Stimulated activated CD4-positive, alpha-beta T cell treated with anti-CD3 and anti-CD28 coated beads, Interleukin-1b, Interleukin-23, amount 100 ng/mL, for 24 hours (primary cell): ENCODE measurements at places on chromosomes 3 and 15.

DNA sequence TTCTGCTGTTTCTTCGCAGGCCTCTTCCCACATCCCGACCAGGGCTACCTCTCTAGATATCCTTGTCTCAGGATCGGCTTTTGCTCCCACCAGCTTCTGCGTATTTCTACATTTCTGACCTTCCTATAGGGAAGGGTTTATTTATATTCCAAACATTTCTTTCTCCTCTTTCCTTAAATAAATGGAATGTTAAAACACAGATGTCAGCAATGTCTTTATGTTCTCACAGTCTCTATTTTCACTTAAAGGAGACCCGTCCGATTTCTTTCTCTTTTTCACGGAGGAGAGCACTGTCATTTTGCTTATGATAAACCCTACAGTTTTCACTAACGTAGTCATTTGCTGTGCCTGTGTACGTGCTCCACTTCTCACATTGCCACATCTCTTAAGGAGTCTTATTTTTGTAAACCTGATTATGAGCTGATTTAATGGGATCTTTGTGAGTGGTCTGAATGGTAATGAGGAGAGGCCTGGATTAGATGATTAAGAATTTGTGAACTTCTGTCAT lies 630 bp downstream of the KIF15 start:
- DNase-seq = no peak

- DNase-seq = no peak
Observed at GRCh38 chr3:40914475-40914874, 284.8 kb upstream of the CTNNB1 start.

DNA sequence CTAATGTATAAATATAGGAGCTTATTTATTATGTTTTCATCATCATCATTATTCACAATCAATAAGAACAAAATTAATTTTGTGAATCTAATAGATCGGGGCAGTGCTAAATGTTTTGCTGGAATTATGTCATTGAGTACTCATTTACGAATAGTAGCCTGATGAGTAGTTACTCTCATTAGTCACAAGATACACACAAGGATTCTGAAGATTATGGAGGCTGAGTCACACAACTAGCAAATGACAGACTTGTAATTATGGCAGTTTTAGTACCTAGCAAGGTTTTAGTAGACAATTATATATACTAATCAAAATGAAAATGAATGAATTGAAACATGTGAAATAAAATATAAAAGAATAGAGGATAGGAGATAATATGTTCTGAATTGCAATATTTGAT lies 954.2 kb downstream of the CADM2 start:
- no peak for DNase-seq

DNA sequence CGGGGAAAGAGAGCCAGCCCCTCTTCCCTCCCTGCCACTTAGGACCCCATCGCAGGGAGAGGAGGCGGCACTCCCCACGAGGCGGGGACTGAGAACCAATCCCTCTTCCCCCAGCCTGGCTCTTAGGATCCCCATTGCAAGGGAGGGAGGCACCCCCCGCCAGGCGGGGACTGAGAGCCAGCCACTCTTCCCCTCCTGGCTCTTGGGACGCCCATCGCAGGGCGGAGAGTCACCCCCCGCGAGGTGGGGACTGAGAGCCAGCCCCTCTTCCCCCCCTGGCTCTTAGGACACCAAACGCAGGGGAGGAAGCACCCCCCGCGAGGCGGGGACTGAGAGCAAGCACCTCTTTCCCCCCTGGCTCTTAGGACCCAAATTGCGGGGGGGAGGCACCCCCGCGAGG lies 34.2 kb upstream of the SSUH2 start:
- DNase-seq = no peak

GRCh38 chr3:58858126-58858525 lies 191.6 kb upstream of the FAM3D start:
- DNase-seq = no peak

DNA sequence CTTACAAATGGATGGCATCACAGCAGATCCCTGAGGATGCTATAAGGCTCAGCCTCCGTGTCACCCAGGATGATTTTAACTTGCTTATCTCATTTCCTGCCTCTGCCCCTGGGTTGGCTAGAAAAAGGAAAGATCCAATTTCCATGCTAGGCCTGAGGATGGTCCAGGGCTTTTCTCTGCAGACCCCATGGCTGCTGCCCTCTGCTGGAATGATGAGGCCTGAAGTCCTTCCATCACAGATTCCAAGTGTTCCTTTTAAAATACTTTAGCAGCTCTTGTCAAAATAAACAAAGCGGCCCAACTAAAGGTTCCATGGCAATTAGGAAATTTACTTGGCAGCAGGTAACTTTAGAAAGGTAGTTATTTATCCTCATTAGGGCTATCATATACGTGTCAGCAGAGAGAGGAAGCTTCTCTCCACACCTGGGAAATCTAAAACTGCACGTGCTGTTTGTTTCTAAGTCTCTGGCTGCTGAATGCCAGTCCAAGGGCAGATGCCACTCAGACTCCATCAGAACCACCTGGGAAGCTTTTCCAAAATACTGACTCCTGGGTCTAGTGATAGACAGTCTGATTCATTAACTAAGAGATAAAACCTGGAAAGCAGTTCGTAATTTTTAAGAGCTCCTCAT lies 401.9 kb upstream of the IL12A start:
- no peak for DNase-seq

GRCh38 chr3:111215481-111215880 lies 143.9 kb downstream of the NECTIN3 start:
- DNase-seq = no peak

GRCh38 chr15:85389306-85389650 lies 8.9 kb downstream of the AKAP13 start:
- DNase-seq = no peak

GRCh38 chr3:126682009-126682408 lies 22.0 kb upstream of the CHCHD6 start:
- DNase-seq = no peak

DNA sequence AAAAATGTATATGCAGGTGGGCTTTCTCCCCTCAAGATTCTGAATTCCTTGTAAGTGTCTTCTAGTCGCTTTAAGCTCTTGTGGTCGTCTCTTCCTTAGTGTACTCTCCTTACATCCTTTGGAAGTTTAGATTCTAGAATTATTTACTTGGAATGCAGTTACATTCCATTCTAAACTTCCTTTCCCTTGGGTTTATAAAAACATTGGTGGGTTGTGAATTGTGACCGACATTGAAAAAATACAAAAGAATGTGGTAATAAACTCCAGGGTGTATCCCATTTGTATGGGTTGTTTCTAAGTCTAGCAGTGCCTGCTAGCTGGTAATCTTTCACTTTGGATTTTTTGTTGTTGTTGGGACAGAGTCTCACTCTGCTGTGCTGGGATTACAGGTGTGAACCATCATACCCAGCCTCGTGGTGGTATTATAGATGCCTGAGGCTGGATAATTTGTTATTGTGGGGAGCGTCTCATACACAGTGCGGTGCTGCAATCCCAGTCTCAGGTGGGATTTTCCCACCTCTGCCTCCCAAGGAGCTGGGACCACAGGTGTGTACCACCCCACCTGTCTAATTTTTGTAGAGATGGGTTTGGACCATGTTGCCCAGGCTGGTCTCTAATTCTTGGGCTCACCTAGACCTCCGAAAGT lies 9.1 kb downstream of the CHD2 start:
- DNase-seq = no peak

- DNase-seq = no peak
Observed at GRCh38 chr3:128483657-128484403, 9.2 kb downstream of the GATA2 start.

DNA sequence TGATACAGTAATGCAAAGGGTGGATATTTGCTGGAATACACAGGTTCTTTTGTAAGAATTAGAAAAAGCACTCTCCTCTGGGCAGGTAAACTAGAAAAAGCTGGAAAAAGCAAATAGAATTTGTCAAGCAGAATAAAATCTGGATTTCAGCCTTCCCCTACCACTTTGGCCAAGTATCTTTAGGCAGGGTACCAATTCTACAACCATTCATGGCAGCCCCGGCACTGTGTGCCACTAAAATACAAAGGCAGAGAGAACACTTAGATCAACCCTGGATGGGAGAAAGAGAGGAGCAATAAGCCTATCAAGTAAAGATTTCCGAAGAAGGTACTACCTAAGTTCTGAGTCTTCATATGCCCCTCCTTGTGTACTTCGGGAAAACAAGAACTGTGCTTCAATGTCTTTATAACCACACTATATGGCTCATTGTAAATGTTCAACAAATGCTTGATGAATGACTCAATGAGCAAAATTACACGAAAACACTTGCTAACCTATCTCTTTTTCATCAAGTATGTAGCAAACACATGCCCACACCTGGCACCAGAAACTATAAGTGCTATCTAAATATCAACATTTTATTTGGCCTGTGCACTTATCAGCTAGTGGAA lies 20.8 kb downstream of the STAG1 start:
- no peak for DNase-seq

DNA sequence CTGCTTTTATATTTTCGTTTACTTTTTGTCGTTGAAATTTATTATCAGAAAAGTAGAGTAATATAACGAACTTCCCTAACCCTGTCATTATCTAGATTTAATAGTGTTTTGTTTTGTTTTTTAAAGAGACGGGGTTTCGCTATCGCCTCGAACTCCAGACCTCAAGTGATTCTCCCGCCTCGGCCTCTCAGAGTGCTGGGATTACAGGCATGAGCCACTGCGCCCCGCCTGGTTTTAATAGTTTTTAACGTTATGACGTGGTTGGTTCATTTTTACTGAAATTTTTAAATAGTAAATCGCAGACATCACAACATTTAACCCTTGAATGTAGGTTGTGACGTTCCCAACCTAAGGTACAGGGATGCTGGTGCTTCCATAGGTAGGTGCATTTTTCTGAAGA lies 1.0 kb downstream of the NGRN start:
- DNase-seq = no peak

DNA sequence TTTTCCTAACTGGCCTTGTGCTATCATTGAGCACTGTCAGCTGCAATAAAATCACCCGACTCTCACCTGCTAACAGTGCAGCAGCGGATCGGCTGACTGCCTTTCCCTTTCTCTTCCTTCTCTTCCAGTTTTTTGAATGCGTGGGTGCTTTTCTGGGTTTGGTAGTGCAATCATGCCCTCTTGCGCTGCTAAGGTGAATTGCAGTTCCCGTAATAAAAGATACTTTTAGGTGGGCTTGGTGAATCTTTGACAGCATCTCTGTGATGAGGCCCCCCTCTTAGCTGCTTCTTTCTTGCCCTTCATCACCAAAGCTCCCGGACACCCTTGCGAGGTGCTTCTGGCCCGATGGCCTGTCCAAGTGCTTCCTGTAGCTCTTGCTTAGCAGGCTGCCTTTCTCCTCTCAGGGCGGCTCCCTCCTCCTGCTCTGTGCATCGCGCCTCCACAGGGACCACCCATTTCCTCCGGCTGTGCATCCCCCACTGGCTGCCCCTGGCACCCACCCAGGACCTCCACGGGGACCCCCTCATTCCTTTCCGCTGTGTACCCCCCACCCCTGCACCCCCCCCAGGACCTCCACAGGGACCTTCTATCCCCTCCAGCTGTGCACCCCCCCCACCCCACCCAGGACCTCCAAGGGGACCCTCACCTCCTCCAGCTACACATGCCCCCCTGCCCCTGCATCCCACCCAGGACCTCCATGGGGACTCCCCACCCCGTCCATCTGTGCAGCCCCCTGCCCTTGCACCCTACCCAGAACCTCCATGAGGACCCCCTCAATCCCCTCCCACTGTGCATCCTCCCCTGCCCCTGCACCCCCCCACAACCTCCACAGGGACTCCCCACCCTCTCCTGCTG lies 50.8 kb upstream of the RPL32 start:
- peak; percentile 11 for DNase-seq

- DNase-seq = no peak
Observed at GRCh38 chr15:66040211-66040892, 171.1 kb downstream of the RAB11A start.

DNA sequence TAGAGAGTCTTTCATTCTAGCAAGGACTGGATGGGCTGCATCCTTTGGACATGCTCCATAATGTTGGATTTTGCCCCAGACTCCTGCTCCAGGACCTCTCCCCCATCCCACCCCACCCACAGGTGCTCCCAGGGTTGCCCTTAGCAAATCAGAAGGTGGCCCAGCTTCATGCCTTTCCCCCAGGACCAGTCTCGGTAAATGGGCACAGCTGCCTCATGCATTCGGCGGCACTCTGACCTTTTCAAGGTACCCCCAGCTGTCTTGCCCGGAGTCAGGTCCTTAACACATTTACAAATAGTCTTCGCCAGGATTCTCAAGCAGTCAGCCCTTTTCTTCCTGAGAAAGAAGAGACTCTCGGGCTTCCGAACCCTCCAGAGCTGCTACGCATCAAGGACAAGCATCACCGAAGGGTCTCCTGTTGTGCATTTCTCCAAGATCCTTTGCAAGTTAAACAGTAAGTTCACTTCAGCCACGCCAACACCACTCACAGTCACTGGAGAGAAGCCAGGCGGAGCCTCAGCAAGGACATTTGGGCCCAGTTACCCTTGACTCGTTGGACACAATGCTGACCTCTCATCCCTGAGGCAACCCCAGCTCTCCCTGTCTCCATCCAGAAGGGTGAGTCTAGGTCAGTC lies 287.8 kb downstream of the FAM43A start:
- DNase-seq = no peak

- no peak for DNase-seq
Observed at GRCh38 chr3:53750253-53751210, 95.7 kb downstream of the CHDH start.

DNA sequence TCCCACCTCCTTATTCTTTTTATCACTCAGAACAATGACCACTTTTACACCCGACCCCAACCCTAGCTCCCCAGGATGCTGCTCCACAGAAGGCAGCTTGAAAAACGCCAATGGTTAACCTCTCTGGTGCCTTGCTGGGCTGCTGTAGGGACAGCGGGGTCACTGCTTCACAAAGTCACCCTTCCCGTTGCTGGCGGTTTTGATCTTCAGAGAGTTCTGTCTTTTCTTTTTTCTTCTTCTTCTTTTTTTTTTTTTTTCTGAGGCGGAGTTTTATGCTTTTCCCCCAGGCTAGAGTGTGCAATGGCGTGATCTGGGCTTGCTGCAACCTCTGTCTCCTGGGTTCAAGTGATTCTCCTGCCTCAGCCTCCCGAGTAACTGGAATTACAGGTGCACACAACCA lies 20.7 kb downstream of the CEP19 start:
- no peak for DNase-seq

- no peak for DNase-seq
Observed at GRCh38 chr3:37500518-37500917, 326.1 kb upstream of the LRRFIP2 start.

GRCh38 chr3:52153389-52154096 lies 680 bp downstream of the POC1A start:
- DNase-seq = no peak

DNA sequence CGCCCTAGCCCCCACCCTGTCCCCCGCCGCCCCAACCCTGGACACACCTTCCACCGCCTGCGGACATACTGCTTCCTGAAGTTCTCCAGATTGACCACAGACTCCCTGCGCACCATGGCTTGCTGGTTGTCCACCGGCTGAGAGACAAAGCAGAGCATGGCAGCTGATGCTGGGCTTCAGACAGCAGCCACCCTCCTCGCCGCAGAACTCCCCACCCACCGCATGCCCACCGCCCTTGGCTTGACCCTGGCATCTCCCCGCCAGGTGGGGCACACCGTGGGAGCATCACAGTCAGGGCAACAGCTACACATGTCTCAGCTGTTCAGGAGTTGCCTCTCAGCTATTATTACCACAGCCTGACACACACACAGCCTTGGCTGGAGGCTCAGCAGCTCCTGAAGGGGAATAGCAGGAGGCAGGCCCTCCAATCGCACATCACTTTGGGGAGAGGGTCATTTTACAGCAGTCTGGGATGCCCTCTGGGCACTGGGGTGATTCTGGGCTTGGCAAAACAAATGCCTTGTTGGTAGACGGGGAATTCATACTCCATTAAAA lies 78.4 kb upstream of the HERC1 start:
- no peak for DNase-seq

GRCh38 chr3:27252646-27253045 lies 116.5 kb downstream of the NEK10 start:
- no peak for DNase-seq

- no peak for DNase-seq
Observed at GRCh38 chr15:50777042-50777441, 11.5 kb upstream of the SPPL2A start.
